ENCODE measurements at places on chromosomes 2 and 18.

DNA sequence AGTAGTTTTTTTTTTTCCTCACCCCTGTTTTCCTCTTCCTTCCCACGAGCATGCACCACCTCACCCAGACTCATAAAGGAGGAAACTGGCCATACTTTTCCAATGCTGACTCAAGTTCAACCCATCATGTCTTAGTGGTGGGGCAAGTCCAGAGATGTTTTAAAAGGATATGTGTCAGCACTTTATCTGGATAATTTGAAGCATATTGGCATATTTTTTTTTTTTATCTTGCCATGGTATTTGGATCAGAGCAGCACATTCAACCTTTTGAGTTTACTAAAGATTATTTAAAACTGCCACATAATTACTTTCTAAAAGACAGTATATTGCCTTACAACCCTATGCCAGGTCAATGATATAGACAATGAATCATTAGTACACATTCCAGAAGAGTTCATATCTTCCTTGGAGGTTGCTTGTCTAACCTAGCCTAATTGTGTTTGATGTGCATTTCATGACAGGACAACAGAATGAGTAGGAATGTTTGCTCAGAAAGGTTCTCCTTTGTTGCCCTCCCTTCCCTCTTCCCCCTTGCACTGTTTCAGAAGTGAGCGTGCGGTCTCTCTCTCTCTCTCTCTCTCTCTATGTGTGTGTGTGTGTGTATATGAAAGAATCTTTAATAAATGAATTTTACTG lies 950.7 kb upstream of the FAM98A start:
- no peak for DNase-seq

DNA sequence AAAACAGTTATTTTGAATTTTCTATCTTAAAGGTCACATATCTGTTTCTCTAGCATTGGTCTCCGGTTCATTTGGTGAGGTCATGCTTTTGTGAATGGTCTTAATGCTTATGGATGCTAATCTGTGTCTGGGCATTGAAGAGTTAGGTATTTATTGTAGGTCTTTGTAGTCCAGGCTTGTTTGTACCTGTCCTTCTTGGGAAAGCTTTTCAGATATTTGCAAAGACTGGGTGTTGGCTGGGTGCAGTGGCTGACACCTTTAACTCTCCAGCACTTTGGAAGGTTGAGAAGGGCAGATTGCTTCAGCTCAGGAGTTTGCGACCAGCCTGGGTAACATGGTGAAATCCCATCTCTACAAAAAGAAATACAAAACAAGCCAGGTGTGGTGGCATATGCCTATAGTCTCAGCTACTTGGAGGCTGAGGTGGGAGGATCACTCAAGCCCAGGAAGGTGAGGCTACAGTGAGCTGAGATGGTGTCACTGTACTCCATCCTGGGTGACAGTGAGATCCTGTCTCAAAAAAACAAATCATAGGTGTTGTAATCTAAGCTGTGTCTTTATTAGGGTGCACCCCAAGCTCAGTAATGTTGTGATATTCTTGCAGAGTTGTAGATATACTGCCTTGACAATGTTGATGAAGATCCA lies 82.3 kb downstream of the FAM117B start:
- DNase-seq = no peak

- no peak for DNase-seq
Observed at GRCh38 chr2:173214213-173214612, 138.6 kb downstream of the MAP3K20 start.

- no peak for DNase-seq
Observed at GRCh38 chr18:23387265-23387664, 65.8 kb upstream of the RIOK3 start.

- no peak for DNase-seq
Observed at GRCh38 chr18:12883372-12883683, 709 bp downstream of the PTPN2 start.

GRCh38 chr18:38706373-38706772 lies 1140.8 kb upstream of the CELF4 start:
- no peak for DNase-seq

DNA sequence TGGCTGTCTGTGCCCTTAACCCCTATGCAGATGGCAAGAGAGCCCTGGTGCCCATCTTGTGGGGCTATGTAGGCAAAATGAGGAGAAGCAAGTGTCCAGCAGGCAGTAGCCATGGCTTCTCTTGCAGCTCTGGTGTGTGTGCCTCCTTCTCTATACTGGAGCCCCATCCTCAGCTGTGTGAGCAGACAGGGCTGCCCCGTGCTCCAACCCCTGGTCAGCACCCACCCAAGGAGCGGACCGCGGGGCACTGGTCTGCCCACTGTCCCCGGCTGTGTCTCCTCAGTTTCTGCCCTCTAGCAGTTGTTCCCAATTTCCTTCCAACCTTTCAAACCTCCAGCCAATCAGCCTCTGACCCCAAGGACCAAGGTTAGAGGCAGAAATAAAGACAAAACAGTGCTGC lies 134.9 kb upstream of the GLI2 start:
- DNase-seq = no peak

DNA sequence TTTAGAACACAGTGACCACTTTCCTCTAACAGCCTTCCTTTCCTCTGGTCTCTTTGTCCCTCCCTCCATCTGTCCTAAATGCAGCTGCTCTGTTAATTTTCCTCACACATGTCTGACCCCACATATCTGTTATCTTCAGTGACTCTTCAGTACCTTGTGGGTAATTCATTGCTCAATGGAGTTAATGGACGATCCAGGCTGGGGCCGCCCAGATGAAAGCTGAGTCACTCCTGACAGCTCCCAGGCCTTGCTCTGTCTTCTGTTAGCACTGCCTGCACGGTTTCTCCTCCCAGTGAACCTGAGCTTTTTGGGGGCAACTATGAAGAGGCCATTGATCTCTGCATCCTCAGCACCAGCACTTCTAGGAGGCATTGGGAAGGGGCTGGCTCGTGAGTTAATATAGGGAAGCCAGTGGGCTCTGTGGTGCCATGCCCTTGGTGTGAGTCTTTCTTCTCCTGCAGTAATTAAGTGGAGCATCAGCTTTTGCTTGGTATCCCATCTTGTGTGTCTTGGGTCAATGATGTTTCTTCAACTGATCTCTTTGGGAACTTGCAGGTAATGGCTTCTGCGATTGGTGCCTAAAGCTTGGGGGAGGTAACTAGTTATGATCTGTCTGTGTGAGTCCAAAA lies 67.3 kb downstream of the SNORC start:
- no peak for DNase-seq

GRCh38 chr2:211033765-211034164 lies 477.4 kb downstream of the CPS1 start:
- peak; percentile 47 for DNase-seq

GRCh38 chr18:32770054-32770665 lies 2.7 kb downstream of the KLHL14 start:
- DNase-seq = no peak

DNA sequence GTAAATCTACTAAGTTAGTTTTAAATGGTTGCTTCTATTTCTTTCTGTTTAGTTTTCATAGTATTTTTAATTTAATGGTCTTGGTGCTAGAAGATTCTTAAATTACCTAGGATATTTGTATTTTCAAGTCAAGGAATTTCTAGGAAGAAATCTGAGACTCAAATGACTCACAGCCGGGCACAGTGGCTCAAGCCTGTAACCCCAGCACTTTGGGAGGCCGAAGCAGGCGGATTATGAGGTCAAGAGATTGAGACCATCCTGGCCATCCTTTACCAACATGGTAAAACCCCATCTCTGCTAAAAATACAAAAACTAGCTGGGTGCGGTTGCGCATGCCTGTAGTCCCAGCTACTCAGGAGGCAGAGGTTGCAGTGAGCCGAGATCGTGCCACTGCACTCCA lies 95.5 kb downstream of the C2orf74 start:
- no peak for DNase-seq

DNA sequence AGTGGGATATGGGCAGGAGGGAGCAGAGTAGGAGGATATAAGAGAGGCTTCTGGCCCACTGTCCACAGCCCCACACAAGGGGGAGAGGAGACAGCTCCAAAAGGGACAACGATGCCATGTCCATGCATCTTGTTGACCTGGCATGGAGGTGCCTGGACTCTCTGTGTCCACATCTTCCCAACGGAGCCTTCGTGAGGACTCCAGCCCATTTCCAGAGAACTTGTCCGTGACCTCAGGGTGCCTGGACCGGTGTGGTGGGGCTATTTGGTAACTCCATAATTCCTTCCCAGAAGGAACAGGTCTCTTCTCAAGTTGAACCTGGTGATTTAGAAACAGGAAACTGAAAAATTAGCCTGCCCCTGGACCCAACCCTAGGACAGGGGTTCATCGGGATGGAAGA lies 133.9 kb downstream of the CYP26B1 start:
- DNase-seq = no peak

- DNase-seq = no peak
Observed at GRCh38 chr2:207467716-207468347, 61.9 kb upstream of the CREB1 start.

GRCh38 chr2:173286153-173286809 lies 68.4 kb upstream of the CDCA7 start:
- no peak for DNase-seq

DNA sequence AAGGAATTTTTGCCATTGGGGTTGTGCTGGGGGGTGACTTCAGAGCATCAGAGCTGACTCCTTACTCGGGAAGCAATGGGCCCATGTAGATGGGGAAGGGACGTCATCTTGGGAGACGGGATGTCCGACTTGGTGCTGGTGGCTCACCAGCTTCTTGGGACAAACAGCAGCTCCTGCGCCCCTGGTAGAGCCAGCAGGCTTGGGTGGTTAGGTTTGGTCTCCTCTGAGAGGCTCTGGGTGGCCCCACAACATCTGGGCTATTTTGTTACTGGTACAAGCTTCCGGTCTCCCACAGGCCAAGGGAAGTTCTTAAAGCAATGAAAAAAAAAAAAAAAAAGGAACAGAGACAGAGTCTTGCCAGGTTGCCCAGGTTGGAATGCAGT lies 1.8 kb downstream of the NGEF start:
- DNase-seq = no peak

GRCh38 chr18:59079264-59079663 lies 60.4 kb upstream of the SEC11C start:
- DNase-seq = no peak

DNA sequence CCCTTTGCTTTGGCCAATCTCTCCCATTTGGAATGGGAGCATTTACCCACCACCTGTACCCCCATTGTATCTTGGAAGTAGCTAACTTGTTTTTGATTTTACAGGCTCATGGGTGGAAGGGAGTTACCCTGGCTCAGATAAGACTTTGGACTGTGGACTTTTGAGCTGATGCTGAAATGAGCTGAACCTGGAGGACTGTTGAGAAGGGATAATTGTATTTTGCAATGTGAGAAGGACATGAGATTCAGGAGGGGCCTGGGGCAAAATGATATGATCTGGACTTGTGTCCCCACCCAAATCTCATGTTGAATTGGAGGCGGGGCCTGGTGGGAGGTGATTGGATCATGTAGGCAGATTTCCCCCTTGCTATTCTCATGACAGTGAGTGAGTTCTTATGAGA lies 58.6 kb upstream of the ZFP36L2 start:
- DNase-seq = no peak

GRCh38 chr2:121696410-121696930 lies 40.2 kb downstream of the NIFK start:
- DNase-seq = no peak

- no peak for DNase-seq
Observed at GRCh38 chr18:69648486-69648885, 247.8 kb downstream of the DOK6 start.

GRCh38 chr2:48844417-48845155 lies 89.1 kb upstream of the LHCGR start:
- no peak for DNase-seq

- no peak for DNase-seq
Observed at GRCh38 chr2:68151037-68151436, 6.7 kb upstream of the PNO1 start.

- DNase-seq = no peak
Observed at GRCh38 chr2:27681841-27682240, 18.2 kb downstream of the SLC4A1AP start.

DNA sequence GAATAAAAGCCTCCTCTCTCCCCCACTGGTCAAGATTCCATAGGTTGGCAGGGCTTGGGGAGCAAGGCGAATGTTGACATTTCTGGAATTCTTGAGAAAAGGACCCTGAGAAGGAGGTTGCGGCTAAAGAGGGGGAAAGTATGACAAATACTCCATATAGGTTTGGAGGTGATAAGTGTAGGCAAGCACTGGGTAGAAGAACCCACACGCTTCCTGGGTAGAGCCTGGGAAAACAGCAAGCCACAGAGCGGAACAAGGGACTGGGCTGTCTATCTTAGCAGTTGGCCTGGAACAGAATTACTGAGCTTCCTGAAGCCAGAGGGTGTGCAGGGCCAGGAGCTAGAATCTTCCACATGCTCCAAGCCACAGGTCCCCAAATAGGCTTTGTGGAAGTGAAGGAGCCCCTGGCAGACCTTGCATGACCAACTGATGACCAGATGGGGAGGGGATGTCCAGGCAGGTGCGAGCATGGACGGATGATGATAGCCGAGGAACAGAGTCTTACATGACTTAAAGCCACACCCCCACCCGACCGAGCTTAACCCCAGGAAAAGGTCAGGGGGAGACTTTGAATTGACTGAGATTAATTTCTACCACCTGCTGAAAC lies 9.9 kb downstream of the PRKAG3 start:
- DNase-seq = no peak

DNA sequence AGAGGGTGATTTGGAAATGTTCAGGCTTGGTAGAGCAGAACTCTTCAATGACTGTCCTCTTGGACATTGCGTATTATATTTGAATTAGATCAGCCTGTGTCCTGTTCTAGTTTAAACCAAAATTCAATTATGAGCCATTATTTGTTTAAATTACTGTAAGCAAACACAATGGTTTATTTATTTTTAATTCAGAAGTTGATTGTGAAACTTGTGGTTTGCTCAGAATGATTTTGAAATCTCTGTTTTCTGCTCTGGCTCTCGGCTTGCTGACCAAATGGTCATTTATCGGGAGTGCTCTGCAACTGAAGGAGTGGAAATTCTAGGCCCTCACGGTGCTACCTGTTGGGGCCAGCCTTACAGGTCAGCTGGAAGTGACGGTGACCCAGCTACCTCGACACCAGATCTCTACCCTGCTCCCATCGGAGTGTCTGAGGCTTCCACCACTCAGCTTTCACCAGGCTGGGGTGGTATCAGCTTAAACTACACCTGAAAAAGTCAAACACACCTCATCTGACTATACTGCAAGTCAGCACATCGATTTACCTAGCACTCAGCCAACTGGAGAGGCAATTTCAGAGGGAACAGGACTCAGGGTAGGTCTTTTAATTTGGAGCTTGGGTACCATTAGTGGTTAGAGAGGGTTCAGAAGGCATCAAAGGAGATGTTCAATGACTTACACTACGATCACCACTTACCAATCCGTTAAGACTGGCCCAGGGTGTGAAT lies 36.8 kb upstream of the GPD2 start:
- no peak for DNase-seq

GRCh38 chr2:85763831-85764230 lies 10.0 kb downstream of the ATOH8 start:
- DNase-seq = no peak

- no peak for DNase-seq
Observed at GRCh38 chr2:201837824-201838431, 31.6 kb downstream of the CDK15 start.

DNA sequence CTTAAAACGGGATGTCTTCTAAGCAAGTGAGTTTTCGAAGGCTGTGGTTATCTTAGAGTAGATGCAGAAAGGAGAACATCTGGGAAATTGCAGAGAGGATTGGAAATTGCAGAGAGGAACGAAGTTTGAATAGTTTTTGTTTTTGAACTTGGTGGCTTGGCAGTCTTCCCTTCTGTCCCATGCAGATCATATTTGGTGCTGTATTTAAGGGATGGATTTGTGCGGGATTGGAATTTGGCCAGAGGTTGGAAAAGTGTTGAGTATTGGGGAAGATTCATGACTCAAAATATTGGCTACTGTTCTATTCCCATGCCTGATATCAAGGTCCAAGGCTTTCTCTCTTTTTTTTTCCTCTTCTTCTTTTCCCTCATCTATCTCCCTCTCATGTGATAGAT lies 18.2 kb downstream of the PTPRM start:
- DNase-seq = no peak

- no peak for DNase-seq
Observed at GRCh38 chr18:72187956-72188355, 356.2 kb downstream of the CBLN2 start.
